ENCODE measurements at places on chromosomes 3 and 15.

- DNase-seq: no peak
Observed at GRCh38 chr3:172678068-172678467, 32.8 kb downstream of the NCEH1 start.

DNA sequence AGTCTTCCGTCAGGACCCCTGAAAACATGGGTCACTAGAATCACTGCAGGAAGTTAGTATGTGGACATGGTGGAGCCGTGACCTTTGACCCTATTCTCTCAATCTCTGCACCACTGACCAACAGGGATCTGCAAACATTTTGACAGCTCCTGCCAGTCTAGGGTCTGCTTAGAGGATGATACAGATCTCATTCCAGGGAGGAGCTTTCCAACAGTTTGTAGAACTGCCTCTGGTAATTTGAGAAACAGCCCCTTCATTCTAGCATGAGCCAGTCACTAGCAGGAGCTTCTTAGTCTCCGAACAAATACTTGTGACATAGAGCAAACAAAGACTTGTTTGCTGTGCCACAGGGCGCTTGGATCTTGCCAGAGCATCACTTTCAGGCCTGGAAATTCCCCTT, 270.3 kb upstream of the CFAP20DC start:
- DNase-seq: no peak

GRCh38 chr15:70023769-70024491, 73.8 kb downstream of the TLE3 start:
- DNase-seq: no peak

GRCh38 chr3:76753599-76753998, 286.3 kb upstream of the ROBO2 start:
- no peak for DNase-seq

GRCh38 chr3:161420746-161421145, 49.4 kb upstream of the SPTSSB start:
- no peak for DNase-seq

DNA sequence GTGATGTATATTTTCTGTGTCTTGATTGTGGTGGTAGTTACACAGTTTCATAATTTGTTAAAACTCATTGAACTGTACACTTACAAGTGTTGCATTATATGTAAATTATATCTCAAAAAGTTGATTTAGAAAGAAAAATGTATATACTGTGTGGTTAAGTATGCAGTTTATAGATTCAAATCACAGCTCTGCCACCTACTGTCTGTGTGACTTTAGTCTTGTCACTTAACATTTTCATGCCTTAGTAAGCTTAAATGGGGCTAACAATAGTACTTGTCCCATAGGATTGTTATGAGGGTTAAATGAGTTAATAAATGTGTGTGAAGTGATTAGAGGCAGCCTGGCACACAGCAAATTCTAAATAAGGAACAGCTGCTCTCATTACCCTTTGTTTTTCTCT, 120.9 kb upstream of the P2RY1 start:
- no peak for DNase-seq

GRCh38 chr15:88644741-88645140, 5.9 kb downstream of the ISG20 start:
- DNase-seq: no peak

Measured in CD4-positive, alpha-beta T cell treated with Interleukin-21 for 1 hour (primary cell).